ENCODE measurements at places on chromosomes 3 and 15.

GRCh38 chr15:78065973-78066946 lies 11.3 kb downstream of the TBC1D2B start:
- no peak for DNase-seq

DNA sequence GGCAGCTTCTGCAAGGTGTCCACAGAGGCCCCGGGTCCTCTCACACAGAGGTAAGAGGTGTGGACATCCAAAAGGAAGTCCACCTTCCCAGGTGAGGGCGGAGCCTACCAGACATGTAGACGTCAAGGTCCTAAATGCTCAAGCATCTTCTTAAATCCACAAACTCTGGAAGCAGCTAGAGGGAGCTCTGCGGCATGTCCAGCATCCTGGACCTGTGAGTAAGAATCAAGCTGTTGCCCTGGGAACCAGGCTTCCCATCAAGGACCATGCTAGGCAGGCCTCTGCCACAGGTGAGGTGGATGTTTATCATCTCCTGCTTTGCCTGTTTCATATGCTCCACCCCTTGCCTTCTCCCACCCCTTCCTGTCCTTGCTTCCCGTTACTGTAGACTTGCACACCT lies 368.2 kb downstream of the GABRG3 start:
- no peak for DNase-seq

DNA sequence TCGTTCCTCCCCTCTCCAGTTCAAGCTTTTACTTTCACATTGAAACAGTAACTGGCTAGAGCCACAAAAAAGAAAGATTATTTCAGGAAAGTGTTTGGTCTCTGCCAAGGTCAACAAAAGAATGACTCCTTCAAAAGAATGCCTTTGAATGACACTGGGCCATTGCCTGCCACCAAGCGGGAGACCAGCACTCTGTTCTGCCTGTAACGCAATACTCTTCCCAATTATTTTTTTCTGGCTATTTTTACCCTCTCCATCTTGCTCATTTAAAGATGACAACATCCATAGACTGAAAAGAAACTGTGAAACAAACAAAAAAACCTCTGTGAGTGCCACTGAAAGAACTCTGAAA lies 37.3 kb downstream of the EHHADH start:
- no peak for DNase-seq

DNA sequence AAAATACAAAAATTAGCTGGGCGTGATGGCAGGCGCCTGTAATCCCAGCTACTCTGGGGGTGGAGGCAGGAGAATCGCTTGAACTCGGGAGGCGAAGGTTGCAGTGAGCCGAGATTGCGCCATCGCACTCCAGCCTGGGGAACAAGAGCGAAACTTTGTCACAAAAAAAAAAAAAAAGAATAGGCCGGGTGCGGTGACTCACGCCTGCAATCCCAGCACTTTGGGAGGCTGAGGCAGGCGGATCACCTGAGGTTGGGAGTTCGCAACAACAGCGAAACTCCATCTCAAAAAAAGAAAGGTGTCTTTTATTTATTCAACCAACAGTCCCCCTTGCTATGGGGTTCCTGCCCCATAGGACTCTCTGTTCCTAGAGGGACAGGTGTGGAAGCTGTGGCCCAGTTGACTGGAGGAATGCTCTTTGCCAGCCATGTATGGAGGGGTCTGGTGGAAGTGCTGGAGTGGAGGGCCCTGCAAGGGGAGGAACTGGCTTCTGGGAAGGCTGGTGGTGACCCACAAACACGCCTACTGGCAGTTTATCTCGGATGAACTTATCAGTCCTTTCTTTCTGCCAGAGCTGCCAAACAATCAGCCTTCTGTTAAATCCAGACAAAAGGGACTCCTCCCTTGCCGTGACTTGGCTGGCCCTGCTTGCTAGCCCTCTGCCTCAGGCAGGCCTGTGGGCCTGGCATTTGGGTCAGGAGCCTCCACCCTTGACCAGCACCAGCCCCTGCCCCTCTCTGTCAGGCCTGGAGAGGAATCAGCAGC lies 4.6 kb upstream of the DAG1 start:
- no peak for DNase-seq

DNA sequence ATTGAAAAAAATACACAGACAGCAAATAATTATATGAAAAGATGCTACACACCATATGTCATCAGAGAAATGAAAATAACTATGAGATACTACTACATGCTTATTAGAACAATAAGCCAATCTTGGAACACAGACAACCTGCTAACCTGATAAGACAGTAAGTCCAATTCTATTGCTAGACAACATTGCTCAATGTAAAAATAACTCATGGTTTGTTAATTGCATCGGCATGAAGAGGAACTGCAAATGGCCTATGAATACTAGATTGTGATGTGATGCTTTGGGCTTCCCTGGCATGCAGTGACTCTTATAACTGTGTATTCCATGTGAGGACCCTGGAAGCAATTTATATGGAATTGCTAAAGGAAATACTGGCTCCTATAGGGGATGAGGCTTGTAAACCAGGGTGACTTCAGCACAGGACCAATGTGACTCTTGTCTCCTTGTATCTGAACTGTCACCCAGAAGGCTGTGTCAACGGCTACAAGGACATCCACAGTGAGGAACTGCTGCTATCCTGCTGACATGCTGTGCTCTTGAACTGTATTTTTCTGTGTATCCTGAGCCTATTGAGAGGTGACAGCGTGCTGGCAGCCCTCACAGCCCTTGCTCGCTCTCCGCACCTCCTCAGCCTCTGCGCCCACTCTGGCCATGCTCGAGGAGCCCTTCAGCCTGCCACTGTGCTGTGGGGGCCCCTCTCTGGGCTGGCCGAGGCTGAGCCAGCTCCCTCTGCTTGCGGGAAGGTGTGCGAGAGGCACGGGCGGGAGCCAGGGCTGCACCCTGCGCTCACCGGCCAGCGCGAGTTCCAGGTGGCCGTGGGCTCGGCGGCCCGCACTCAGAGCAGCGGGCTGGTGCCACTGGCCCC lies 385.7 kb downstream of the CNTN4 start:
- DNase-seq = no peak

DNA sequence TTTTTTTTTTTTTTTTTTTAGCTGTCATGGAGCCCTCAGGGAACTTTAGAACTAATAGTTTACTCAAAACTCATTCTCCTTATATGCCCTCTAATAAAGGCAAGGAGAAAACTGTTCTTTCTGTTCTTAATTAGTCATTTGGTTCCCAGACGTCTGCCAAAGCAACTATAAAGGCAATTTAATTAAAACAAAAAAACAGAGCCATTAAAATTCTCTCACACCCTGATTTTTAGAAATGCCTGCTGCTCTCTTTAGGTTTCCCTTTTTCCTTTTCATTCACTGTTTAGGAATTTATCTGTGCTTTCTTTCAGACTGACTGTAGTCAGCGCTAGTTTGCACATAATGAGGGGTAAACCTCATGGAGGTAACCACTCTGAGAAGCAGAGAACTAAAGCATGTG lies 463.6 kb upstream of the THRB start:
- no peak for DNase-seq

DNA sequence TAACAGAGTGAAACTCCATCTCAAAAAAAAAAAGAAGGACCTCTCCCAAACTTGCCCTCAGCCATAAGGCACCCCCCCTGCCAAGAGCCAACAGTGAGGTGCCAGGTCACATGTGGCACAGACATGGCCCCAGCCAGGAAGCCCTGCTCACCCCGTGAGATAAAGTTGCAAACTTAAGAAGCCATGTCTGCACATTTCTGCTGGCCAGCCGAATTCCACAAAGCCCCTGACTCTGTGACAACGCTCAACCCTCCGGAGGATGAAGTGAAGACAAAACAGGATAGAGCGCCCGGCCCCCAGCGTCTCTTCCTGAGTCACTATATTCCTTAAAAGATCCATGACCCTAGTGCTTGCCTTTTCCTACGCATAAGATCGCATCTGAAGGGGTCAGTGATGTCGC lies 188.1 kb downstream of the XXYLT1 start:
- DNase-seq = no peak

DNA sequence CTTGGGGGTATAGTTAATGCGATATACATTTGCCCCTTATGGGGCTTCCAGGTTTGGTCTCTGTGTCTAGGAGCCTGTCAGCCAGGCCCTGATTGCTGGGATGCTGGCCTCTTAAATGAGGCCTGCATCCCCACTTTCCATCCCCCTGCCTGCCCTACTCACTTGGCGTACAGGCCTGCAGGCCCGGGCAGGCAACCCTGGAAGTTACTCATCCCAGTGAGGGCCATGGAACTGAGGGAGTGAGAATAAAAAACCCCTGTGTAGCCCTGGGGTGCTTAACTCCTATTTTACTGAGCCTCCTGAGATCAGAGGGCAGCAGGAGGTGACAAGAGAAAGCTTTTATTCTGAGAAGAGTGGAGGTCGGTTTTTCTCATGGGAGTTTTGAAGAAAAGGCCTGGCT lies 2.0 kb downstream of the DISP2 start:
- DNase-seq = no peak

- no peak for DNase-seq
Observed at GRCh38 chr15:99613887-99614647, 48.3 kb downstream of the MEF2A start.

GRCh38 chr3:12334786-12335185 lies 45.9 kb downstream of the PPARG start:
- DNase-seq = no peak

Data from GM12891 (cell line).